Cardiac septum (tissue), 1 donor: ENCODE measurements at places on chromosomes 1 and 21.

DNA sequence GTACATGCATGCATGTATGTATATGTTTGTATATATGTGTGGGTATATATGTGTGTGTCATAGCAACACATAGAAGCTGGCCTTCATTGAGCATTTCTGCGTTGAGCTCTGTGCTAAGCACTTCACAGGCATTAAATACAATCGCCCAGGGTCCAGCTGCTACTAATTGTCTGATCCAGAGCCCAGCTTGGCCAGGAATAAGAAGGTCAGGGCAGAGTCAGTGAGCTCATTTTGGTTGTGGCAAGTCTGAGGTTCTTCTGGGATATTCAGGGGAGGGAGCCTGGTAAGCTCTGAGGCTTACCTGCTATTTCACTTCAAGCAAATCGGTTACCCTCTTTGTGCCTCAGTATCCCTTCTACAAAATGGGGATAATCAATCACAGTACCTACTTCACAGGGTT is 59.6 kb downstream of the FOXO6 start:
- DNase-seq, result no peak

DNA sequence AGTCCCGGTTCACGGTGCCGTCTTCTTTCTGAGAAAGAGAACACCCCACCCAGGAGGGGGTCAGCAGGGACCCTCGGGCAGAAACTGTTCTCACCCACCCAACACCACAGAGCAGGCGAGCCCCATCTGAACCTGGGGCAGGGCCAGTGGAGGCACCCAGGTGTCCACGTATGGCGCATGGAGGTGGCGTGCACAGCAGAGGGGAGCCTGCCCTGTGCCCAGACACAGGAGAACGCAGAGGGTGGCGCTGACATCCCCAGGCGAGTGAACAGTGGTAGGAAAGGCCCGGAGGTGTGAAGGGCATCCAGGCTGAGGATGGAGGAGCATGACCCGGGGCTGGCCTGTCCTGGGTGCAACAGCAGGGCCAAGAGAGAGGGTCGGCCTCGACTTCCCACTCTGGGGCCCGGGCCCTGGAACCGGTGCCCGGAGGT is 91.1 kb downstream of the STUM start:
- DNase-seq, result no peak

DNA sequence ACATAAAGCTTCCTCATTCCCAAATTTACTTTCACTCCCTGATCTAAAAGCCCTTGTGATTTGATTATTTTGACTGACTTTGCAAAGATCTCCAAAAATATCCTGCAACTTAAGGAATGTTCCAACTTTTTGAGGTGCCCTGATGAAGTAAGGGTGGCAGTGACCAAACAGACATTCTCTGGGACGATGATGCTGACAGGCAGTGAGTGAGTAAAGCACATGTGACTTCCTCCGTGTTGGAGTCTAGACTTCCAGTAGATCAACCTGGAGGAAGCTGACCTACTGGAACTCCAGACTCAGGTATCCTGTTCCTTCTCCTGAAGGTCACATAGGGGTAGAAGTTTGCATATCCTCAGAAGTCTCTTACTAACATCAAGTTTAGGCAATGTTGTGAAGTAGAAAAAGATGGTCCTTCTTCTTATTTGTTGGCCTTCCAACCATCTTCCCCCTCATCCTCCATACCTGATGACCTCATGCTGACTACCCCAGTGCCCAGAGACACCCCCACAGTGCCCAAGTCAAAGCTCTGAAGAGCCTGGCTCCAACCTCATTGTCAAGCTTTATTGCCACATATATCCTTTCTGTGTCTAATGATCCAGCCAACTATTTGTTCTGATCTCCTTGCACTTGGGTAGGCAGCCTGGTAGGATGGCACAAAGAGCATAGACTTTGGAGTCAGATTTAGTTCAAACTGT is 16.0 kb downstream of the TNFSF4 start:
- no peak for DNase-seq

- DNase-seq, result no peak
Measured at GRCh38 chr1:215518594-215518993, 48.5 kb upstream of the KCTD3 start.

GRCh38 chr1:26252718-26253117 is 18.7 kb downstream of the CEP85 start:
- no peak for DNase-seq

DNA sequence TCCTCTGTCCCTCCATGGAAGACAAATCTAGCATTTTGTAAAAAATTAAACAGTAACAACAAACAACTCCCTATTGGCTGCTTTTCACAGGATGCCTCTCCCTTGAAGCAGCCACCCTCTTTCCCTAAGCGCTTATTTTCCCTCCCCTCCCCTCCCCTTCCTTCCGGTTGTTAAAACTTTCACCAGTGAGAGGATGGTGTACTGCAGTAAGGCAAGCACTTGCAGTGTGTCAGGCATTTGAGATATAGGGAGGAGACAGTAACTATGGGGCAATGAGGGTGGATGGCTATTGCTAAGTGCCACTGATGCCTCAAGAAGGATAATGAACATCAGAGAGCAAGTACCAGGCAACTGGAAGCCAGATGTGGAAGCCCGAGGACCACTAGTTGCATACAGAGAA is 19.1 kb upstream of the KIAA1614 start:
- no peak for DNase-seq

DNA sequence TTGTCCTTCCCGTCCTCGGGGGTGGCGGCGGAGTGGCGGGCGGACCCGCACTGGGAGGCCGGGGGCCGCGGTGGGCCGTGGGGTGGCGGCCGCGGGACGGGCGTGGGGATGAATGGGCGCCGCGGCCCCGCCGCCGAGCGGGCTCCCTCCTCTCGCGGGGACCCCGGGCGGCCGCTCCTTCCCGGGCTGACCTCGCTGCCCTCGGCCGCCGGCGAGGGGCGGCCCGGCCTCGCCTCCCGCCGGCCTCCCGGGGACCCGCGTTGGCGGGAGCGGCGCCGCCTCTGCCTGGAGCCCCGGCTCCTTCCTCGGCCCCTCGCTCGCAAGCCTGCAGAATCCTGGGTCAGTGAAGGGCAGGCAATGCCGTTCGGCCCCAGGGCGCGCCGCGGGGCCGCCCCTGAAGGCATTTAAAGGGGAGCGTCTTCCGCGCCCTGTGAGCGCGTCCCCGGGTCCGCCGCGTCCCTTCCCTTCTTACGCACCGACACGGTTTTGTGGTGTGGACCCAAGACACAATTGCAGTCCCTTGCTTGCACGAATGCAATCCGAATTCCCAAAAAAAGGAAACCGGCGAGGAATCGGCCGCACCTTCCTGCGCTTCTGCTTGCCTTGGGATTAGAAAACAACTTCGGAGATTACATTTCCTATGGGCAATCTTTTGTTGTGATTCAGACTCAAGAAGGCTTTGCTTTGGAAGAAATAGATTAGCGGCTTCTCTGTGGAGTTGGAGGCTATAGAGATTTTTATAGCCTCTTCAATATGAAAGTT is 776 bp downstream of the ITSN1 start:
- DNase-seq, result no peak

- no peak for DNase-seq
Measured at GRCh38 chr1:66739401-66740157, 12.7 kb upstream of the DYNLT5 start.

DNA sequence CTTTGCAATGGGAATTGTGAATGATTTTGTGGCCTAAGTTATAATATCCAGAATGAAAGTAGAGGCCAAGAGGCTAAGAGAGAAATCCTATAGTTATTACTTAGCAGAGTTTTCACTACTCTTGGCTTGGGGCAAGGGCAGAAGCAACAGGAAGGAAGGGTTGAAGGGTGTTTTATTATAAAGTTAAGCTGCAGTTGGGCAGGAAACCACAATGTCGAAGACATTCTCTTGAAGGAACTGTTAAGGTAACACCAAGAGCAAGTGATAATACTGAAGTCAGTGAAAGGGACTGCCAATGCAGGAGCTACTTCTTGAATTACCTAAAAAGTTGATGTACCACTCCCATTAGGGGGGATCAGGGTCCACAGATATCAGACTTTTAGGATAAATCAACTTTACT is 8.3 kb downstream of the XCL2 start:
- no peak for DNase-seq

DNA sequence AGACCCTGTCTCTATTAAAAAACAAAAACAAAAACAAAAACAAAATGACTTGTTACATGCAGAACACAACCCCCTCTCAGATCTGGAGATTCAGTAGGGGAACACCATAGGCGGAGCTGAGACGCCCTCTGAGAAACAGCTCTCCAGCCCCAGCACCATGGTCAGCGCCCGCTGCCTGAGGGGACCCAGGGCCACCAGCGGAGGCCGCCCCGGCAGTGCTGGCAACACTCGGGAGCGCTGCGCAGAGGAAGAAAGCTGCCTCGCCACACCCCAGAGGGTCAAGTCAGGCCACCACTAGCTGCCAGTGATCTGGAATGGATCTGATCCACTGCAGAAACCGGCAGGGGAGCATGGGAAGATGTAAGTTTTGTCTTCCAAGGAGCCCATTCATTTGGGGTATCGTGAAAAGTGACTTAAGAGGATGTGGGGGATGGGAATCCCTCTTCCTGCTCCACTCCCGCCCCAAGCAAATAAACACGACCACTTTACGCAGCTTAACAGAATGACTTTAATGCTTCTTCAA is 3.1 kb downstream of the ACTA1 start:
- DNase-seq, result no peak

GRCh38 chr1:165899461-165899941 is 72.1 kb downstream of the UCK2 start:
- DNase-seq, result no peak

- DNase-seq, result no peak
Measured at GRCh38 chr1:40272653-40273213, 14.7 kb downstream of the ZMPSTE24 start.

GRCh38 chr21:32732544-32732943 is 4.7 kb upstream of the SYNJ1 start:
- DNase-seq, result no peak

DNA sequence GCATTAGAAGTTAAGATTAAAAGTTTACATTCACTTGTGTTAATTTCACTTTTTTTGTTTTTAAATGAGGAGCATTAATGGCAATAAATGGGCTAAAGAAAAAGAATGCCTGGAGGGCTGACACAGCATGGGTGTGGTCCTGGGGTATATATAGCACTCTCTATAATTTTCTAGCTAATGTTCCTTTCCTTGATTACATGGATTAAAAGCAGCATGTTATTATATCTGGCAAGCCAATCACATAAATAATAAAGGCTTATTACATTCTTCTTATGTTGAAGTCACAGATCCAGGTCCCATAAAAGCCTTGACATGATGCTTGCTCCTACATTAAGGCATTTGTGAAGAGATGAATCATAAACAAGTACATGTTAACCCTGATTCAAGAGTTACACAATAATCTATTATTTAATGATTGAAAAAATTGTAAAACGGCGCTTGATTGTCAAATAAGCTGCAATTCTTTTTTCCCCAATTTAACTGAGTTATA is 91.4 kb downstream of the LYPLAL1 start:
- DNase-seq, result no peak

GRCh38 chr1:203586496-203587081 is 40.0 kb upstream of the ATP2B4 start:
- no peak for DNase-seq

GRCh38 chr1:210731193-210731592 is 402.5 kb downstream of the HHAT start:
- DNase-seq, result no peak

- DNase-seq, result no peak
Measured at GRCh38 chr1:113768916-113769600, 9.8 kb upstream of the PHTF1 start.

DNA sequence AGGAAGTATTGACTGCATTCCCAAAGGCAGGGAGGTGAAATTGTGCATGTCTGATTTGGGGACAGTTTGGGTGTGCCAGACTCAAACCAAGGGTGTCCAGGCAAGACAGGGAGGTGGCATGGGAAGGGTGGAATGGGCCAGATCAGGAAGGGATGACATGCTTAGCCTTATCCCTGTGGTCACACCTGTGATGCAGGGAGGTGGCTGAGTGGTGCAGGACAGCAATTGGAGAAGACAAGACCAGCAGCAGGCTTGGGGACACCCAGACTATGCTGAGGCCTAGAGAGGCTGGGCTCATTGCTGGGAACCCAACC is 4.0 kb downstream of the FOXO6 start:
- no peak for DNase-seq

DNA sequence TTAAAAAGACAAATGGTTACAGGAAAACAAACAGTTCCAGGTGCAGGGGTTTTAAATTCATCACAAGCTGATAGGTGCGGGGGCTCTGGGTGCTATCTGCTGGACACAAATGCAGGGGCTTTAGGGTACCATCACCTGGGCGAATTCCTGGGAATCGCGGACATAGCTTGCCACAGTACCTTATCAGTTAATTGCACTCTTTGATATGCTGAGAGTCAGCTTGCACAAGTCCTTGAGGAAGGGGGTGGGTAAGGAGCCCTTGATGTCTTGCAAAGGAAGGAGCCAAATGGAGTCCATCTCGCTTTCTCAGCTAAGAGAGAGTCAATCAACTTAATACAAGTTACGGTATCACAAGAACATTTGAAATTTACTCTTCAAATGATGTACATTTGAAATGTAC is 25.4 kb upstream of the TMEM54 start:
- no peak for DNase-seq

GRCh38 chr1:2168535-2168934 is 26.0 kb downstream of the FAAP20 start:
- DNase-seq, result no peak

GRCh38 chr1:71428029-71428428 is 347.2 kb upstream of the ZRANB2 start:
- DNase-seq, result no peak

GRCh38 chr1:90946630-90947029 is 75.2 kb downstream of the ZNF644 start:
- no peak for DNase-seq

DNA sequence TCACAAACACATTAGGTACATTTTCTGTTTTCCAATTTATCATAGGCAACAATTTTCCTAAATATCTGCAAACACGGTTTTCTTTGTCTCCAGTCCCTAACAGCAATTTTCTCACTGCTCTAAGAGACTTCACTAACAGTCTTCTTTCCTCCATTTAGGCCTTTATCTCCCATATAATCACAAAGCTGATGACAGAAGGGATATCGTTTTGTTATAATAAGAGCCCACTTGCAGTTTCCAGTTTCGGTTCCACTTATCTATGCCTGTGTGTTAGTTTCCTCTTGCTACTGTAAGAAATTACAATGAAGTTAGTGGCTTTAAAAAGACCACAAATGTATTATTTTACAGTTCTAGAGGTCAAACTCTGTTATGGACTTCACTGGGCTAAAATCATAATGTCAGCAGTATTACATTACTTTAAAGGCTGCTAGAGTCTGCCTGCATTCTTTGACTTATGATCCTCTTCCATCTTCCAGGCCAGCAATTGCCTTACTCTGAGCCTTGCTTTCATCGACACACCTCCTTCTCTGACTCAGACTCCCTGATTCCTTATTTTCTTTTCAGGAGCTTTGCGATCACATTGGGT is 549.3 kb downstream of the NCAM2 start:
- no peak for DNase-seq

- DNase-seq, result peak; percentile 55
Measured at GRCh38 chr1:228515200-228515834, 28.1 kb downstream of the RNF187 start.
